ENCODE measurements at places on chromosomes 4 and X. TPM values are rescaled to one million over a fixed set of nuclear protein-coding genes. Genes with fewer than 3 reads are reported as not detected.

GRCh38 chr4:145861336-145862318, 77.0 kb downstream of the ZNF827 start:
- DNase-seq: no peak

DNA sequence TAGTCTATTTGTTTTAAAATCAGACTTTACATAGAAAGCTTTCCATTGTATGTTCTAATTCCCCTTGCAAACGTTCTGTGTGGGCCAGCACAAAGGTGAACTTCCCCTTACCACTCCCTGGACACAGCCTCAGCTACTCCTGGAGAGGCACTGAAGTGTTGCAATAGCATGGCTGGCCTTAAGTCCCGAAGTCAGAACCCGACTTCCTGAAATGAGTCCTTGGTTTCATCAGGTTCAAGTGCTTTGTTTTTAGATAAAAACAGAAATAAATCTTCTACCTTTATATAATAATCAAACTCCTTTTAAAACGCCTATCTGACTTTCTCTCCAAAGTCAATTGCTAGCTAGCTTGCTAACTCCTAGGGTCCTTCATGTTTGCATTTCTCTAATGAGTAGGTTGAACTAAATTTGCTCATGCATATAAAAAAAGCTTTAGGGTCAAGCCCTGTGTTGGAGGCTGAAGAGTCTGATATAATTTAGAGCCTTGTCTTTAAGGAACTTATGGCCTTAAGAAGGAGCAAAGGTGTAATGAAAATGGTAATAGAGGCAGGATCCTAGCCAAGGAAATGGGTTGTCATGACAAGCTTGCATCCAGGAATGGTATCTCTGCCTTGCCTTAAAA, 9.0 kb downstream of the BMP3 start:
- DNase-seq: no peak

DNA sequence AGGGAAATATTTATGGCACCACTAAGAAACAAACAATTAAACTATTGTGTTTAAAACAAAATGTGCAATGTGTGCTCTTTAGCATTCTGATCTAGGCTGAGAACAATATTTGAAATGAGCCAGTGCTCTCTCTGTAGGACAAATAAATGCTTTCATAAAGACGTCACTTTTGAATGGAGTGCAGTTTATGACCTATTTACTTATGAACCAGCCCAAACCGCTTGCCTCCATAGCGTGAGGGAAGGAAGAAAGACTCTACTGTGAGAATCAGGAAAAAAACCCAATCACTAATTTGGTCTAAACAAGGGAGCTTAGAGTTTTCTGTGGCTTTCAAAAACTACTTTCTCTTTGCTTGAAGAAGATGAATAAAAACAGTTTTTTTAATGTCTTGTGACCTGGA, 39.4 kb downstream of the SAT1 start:
- DNase-seq: no peak

GRCh38 chr4:42646999-42647541, 9.8 kb downstream of the ATP8A1 start:
- no peak for DNase-seq

GRCh38 chr4:109675181-109675580, 28.1 kb downstream of the CASP6 start:
- no peak for DNase-seq

DNA sequence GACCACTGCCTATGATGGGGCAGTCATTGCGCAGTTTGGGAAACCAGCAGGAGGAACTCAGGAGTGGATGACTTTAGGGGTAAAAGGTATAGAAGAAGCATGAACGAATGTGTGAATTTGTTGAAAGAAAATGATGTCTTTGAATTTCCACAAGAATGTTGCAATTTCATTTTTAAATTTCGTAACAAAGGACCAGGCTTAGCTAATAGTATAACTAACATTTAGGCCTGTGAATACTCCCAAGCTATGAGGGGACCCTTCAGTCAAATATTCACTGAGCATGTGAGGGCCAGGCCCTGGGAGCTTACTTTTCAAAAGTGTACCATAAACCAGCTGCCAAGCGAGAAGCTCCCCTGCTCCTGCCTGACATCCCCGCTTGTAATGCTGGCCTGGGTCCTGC, 5.3 kb downstream of the MPC1L start:
- no peak for DNase-seq

DNA sequence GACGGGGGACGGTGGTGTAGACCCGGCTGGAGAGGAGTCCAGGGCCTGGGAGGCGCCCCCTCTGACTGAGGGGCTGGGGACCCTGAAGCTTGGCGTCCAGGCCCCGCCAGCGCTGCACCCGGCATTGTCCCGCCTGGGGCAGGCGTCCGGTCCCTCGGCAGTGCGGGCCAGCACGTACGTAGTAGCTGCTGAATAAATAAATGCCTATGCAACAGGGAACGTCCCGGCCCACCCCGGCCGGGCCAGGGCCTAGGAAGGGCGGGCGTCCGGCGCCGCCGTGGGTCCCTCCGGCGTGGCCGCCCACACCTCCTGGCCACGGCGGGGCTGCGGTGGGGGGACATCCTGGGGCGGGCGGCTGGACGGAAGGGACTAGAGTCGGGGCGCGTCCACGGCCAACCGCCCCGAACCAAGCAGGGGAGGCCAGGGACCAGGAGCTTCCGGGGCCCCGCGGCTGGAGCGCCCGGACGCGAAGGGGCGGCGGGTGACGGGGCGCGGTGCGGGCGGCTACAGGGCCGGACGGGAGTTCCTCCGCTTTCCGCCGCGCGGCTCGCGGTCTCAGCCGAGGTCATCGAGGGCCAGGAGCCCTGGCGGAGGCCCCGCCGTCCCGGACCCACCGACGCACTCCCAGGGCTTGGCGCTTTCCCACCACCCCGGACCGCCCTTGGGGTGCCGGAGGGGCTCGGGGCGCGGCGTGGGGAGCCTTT, 886 bp upstream of the WWC2 start:
- peak; percentile 72 for DNase-seq

DNA sequence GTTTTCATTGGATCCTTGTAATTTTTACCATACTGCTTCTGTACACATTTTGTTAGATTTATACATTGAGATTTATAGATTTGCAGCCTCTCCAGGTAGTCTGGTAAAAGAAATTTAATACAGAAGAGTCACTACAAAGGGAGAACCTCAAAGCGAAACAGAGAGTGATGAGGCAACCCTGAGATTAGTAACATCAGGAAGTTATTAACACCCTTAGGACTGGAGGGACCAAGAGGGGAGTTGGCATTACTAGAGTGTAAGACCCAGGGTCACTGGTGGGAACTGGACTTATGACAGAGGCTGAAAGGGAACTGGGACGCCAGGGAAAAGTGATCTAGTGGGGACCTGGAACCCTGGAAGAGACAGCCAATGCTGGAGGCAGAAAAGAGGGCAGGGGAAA, 20.6 kb upstream of the MAML3 start:
- DNase-seq: no peak

GRCh38 chr4:112647785-112648184, 10.8 kb downstream of the LARP7 start:
- no peak for DNase-seq

FAM47A gene
- polyA plus RNA-seq: not detected

BEND2 gene
- polyA plus RNA-seq: not detected

CXorf49 gene
- not detected for polyA plus RNA-seq

XG gene
- polyA plus RNA-seq: 0.06 TPM

EMCN gene
- 14.9 TPM for polyA plus RNA-seq

PLP1 gene
- 1.5 TPM for polyA plus RNA-seq

All from heart left ventricle (tissue), 16 donors.